Hematopoietic multipotent progenitor cell treated with erythropoietin and hydrocortisone succinate and interleukin-3 and kit ligand, for 17 days (in vitro differentiated cells): ENCODE measurements at places on chromosomes 4 and X.

- no peak for DNase-seq
These were observed 78.8 kb upstream of the LEF1 start for GRCh38 chr4:108247387-108248049.

- no peak for DNase-seq
These were observed 130.0 kb downstream of the SOWAHB start for GRCh38 chr4:76767983-76768382.

GRCh38 chr4:165489786-165490185 lies 111.0 kb downstream of the CPE start:
- DNase-seq = no peak

GRCh38 chrX:101452056-101452455 lies 33.2 kb upstream of the ARMCX4 start:
- no peak for DNase-seq

- DNase-seq = no peak
These were observed 150.1 kb downstream of the DHX15 start for GRCh38 chr4:24434241-24434640.

GRCh38 chrX:38346150-38346549 lies 6.3 kb upstream of the OTC start:
- DNase-seq = no peak

DNA sequence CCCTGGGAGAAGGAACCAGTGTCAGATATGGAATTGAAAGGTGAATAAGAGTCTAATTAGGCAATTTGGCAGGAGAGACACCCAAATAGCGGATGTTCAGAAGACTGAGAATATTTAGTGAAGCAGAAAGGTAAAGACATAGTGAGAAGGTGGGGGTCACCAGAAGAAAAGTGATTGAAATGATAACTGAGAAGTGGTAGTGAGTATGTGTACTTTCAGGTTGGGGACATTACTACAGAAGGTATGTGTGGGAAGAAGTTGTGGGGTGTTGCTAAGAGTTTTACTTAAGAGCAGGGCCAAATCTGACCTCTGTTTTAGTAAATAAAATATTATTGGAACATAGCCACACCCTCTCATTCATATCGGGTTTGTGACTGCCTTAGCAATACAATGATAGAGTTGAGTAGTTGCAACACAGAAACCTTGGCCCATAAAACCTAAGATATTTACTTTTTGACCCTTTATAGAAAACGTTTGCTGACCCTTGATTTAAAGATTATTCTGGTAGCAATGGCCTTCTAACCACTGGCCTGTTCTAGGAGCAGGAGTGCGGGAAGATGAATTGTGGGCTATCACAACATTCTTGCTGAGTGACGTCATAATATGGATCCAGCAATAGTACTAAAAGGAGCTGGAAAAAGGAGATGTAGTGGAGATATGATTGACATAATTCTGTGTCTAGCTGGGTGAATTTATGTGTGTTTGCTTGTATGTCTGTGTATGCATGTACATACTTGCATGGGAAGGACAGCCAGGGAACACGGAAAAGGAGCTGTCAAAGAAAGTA lies 115.3 kb downstream of the HS3ST1 start:
- no peak for DNase-seq

GRCh38 chr4:162657966-162658365 lies 494.2 kb upstream of the FSTL5 start:
- DNase-seq = no peak

DNA sequence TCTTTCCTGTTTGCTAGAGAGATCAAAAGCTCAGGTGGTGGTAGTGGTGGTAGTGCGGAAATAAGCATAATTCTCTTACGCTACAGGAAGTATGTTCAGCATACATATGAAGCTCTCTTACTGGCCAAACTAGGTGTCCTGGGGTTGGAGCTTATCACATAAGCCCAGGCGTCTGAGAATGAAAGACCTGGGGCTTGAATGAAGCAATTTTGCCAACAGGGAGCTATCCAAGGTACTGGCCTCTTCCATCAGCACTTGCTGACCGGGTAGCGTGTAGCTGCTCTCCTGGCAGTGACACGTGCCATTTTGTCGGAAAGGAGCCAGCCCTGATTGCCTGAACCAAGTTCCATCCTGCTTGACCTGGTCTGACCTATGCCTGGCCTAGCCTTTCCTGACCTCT lies 65.9 kb upstream of the HPF1 start:
- no peak for DNase-seq

- no peak for DNase-seq
These were observed 25.6 kb downstream of the KDR start for GRCh38 chr4:55099816-55100215.
